ENCODE measurements at places on chromosomes 5 and 9. TPM values are rescaled to one million over a fixed set of nuclear protein-coding genes. Genes with fewer than 3 reads are reported as not detected.

The SPATA31A3 gene
- total RNA-seq = not detected

The DOCK2 gene
- total RNA-seq = 1.5 TPM

The AMBP gene
- total RNA-seq = 0.26 TPM

The OR2V2 gene
- 0.13 TPM for total RNA-seq

The STPG3 gene
- 1.7 TPM for total RNA-seq

The CERCAM gene
- total RNA-seq = 16.0 TPM
